ENCODE measurements at places on chromosomes 2 and 18.

- DNase-seq: no peak
These were observed 33.9 kb upstream of the FOSL2 start for GRCh38 chr2:28358668-28359201.

DNA sequence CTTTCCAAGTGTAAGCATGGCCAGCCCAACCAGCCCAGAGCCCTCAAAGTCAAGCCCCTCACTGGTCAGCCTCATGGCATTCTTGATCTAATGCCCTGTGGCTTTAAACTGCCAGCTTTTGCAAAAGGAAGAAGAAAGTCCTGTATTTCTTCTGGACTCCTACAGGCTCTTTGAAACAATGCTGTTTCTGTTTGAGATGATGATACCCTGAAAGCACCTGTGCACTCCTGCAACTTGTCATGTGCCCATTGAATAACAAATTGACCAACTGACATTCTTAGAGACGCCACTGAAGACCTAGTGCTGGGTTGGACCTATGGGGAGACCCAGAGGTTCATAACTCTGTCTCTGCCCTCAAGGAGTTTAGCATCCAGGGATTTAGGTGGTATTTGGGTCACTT, 82.0 kb upstream of the MSH2 start:
- no peak for DNase-seq

DNA sequence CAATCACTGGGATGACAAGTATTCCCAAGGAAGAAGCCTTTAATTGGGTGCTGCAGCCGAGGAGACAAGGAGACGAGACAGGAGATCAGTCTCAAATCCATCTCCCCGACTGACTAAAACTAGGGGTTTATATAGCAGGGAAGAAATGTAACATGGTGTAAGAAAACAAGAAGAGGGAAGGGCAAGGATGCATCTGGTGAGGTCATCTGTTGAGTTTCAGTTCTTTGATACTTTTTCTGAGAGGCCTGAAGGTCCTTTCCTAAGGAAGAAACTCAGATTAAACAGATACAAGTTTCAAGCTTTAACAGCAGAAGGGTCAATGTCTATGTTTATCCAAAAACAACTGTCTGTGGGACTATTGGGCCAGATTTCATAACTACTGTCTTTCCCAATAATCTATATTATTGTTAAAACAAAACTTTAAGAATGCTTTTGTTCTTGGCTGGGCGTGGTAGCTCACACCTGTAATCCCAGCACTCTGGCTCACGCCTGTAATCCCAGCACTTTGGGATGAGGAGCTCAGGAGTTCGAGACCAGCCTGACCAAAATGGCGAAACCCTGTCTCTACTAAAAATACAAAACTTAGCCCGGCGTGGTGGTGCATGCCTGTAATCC, 2.5 kb upstream of the PDCL3 start:
- DNase-seq: no peak

GRCh38 chr18:5424903-5425664, 118.7 kb downstream of the EPB41L3 start:
- DNase-seq: no peak

DNA sequence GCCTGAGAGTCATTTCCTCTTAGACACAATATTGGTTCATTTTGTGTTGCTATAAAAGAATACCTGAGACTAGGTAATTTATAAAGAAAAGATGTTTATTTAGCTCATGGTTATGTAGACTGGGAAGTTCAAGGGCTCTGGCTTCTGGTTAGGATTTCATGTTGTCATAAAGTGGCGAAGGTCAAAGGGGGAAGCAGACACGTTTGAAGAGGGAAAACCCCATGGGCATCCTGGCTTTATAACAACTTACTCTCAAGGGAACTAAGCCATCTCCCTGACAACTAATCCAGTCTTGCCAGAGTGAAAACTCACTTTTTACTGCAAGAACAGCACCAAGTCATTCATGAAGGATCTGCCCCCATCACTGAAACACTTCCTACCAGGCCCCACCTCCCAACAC, 89.7 kb upstream of the RNF152 start:
- no peak for DNase-seq

- DNase-seq: no peak
These were observed 142.1 kb downstream of the ASXL3 start for GRCh38 chr18:33720133-33720532.

GRCh38 chr2:176324862-176325261, 55.6 kb downstream of the MTX2 start:
- DNase-seq: no peak

Measured in H9 (cell line).